Bronchial smooth muscle cell (primary cell): ENCODE measurements at places on chromosomes 6 and 20. TPM values are rescaled to one million over a fixed set of nuclear protein-coding genes. Genes with fewer than 3 reads are reported as not detected.

The GNMT gene
- total RNA-seq, result 0.32 and 0.77 TPM in 2 replicates

The PTCRA gene
- not detected in 2 replicates for total RNA-seq

The HTR1B gene
- not detected in 2 replicates for total RNA-seq

The FAM184A gene
- under 0.01 and 0.16 TPM in 2 replicates for total RNA-seq

The GNAS gene
- 393 and 517 TPM in 2 replicates for total RNA-seq

The GABRR1 gene
- total RNA-seq, result not detected in 2 replicates

The TRIM40 gene
- not detected in 2 replicates for total RNA-seq

The FRS3 gene
- total RNA-seq, result 1.3 and 2.2 TPM in 2 replicates

The SSTR4 gene
- total RNA-seq, result not detected in 2 replicates

The COL21A1 gene
- 5.4 and 15.5 TPM in 2 replicates for total RNA-seq

The OPN5 gene
- total RNA-seq, result under 0.01 TPM in 2 replicates

The ECT2L gene
- 0.09 and 0.16 TPM in 2 replicates for total RNA-seq

The CLVS2 gene
- under 0.01 TPM in 1 of 2 replicates, not detected in the other for total RNA-seq

The ZNF165 gene
- 0.47 and 0.52 TPM in 2 replicates for total RNA-seq

The SNX21 gene
- 80.1 and 108 TPM in 2 replicates for total RNA-seq

The SASH1 gene
- total RNA-seq, result 55.9 and 65.3 TPM in 2 replicates

The INSM1 gene
- total RNA-seq, result not detected in 2 replicates

The CCND3 gene
- total RNA-seq, result 9.7 and 14.8 TPM in 2 replicates

The MLN gene
- total RNA-seq, result not detected in 2 replicates

The CD109 gene
- total RNA-seq, result 31.4 and 55.3 TPM in 2 replicates

The PSORS1C1 gene
- total RNA-seq, result 1.4 and 2.8 TPM in 2 replicates

The MYB gene
- under 0.01 and 0.17 TPM in 2 replicates for total RNA-seq

The ULBP2 gene
- 1.9 and 2.9 TPM in 2 replicates for total RNA-seq

The ERVFRD-1 gene
- total RNA-seq, result not detected in 2 replicates

The CLIC5 gene
- not detected in 2 replicates for total RNA-seq

The LY6G6D gene
- total RNA-seq, result 0.47 TPM in 1 of 2 replicates, not detected in the other

The TFAP2B gene
- total RNA-seq, result not detected in 2 replicates

The KIF25 gene
- not detected in 2 replicates for total RNA-seq

The SLC22A1 gene
- total RNA-seq, result 0.60 and 1.1 TPM in 2 replicates

The FOXO3 gene
- 27.1 and 41.4 TPM in 2 replicates for total RNA-seq

The DEFB124 gene
- not detected in 2 replicates for total RNA-seq

The LPA gene
- total RNA-seq, result not detected in 2 replicates

The ADGRF5 gene
- under 0.01 TPM in 1 of 2 replicates, not detected in the other for total RNA-seq

The CLPSL2 gene
- not detected in 2 replicates for total RNA-seq
